Left kidney (tissue), 8 donors: ENCODE measurements at places on chromosomes 11 and 22. TPM values are rescaled to one million over a fixed set of nuclear protein-coding genes. Genes with fewer than 3 reads are reported as not detected.

- DNase-seq: peak; percentile 61
Measured at GRCh38 chr11:57597461-57597915, at the start of gene SERPING1. SERPING1 (plus strand) TSS chr11:57597685; CDS start chr11:57598271, 586 bp downstream.

GRCh38 chr11:106493751-106494150 is 416.3 kb downstream of the AASDHPPT start:
- DNase-seq: no peak

DNA sequence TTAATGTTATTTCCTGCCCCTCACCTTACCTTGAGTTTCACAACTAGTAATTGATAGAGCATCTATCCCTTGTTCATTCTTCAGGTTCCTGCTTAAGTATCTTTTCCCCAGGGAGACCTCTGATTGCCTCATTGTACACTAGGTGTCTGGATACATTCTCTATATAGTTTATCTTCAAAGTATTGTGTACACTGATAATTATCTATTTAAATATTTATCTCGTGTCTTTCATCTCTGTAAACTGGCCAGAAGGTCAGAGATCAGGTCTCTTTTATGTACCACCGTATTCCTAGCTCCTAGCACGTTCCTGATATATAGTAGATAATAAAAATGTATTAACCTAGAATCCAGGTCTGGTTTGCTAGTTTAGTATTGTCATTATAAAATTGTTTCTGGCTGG is 6.4 kb downstream of the TMEM126B start:
- no peak for DNase-seq

Gene DNAJB7
- 1.0 TPM for polyA plus RNA-seq

DNA sequence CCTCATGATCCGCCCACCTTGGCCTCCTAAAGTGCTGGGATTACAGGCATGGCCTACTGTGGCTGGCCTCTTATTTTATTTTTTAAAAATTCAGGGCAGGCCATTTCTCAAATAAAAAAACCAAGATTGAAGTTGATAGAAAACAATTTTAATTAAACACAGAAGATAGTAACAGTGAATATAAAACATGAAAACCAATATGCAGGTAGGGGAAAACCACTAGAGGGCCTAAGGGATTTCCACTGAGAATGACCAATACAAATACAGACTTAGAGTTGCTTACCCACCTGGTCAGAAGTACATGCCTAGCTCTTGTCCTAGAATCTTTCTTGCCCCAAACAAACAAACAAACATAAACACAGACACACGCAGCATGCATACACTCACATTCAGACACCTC is 1.7 kb upstream of the RTCB start:
- DNase-seq: no peak

- no peak for DNase-seq
Measured at GRCh38 chr11:118740892-118741291, 50.1 kb downstream of the DDX6 start.
